ENCODE measurements at places on chromosomes 2 and 18.

DNA sequence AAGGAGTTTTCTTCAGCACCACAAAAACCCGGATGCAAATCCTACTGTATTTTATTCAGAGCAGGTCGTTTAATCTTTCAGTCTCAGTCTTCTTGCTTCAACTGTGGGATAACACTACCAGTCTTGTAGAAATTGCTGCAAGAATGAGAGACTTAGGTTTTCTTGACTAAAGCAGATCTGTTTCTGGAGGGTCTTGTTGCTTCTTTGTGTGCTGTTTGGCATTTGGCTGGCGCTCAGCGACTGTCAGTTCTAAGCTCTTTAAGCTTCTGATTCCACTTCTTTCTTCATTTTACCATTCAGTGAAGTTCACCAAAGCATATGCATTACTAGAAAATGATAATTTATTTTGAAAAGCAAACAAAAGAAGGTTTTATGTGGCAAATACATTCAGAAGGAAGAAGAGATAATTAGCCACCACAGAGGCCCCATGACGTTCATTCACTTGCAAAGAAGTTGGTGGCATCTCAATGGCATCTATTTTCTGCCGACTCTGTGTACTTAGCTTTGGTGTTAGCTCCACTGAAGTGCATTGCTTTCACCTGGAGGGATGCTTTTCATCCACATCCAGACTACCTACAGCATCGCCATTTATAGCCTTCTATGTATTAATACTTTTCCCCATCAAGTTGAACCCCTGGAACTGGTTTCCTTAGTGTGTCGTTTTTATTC, 53.7 kb downstream of the TRIB2 start:
- no peak for DNase-seq

GRCh38 chr18:11526675-11527074, 82.7 kb upstream of the SLC35G4 start:
- no peak for DNase-seq

DNA sequence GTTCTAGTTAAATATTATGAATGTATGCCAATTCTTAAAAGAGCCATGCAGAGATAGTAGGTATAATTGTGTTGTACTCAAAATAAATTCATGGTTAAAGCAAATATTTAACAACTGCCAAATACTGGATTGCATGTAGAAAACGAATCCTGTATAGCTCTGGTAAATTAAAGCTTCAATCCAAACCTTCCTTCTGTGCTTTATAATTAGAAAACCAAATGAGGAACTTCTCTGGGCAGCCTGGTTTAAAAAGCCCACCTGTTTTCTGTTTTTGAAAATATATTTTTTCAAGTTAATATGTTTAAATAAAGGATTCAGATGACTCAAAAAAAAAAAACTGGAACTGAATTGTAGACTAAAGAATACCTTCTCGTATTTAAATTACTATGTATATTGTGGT, 48.3 kb upstream of the ITGA4 start:
- DNase-seq, result no peak

GRCh38 chr2:175147186-175147585, 20.8 kb downstream of the ATF2 start:
- DNase-seq, result no peak

DNA sequence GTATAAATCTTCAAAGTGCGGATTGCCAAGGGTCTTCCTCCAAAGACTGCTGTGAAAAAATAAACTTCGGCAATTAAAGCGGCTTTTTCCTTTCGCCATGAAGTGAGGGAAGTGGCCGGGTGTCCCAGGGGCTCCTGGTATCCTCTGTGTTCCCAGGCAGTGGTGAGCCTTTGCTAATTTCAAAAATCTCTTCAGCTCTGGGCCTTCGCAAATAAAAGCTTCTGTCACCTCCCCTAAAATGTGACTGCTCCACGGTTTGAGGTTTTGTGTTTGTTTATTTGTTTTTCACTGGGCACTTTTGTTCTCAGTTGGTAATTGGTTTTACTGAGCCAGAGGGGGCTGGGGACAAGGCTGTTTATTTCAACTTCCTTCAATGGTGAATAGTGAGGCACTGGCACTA, 270.1 kb upstream of the POU3F3 start:
- DNase-seq, result no peak

DNA sequence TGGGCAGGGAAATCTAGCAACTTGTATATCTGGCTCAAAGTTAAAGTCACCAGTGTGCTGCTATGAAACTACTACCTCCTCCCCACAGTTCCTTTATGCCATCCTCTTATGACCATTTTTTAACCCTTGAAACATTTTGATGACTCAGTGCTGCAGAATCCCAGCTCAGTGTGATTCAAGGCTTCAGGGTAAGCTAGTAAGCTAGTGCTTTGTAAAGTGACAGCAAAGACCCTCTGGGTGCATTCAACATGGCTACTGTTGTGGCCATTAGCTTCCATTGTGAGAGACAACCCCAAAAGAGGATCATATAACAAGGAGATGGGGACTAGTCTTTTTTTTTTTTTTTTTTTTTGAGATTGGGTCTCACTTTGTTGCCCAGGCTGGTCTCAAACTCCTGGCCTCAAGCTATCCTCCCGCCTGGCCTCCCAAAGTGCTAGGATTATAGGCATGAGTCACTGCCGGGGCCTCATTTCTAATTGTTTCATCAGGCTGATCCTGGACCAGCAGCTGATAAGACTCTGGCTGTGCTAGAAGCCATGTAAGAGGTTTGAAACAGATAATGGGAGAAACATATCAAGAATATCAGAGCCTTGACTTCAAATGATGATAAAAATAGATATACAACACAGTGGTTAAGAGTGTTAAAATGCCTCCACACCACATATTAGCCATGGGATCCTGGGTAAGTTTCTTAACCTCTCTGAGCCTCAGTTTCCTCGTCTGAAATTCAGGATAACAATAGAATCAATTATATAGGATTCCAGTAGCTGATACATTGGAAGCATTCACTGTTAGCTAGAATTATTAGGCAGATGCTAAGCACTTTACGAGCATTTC, 65.7 kb upstream of the RTN4 start:
- no peak for DNase-seq

DNA sequence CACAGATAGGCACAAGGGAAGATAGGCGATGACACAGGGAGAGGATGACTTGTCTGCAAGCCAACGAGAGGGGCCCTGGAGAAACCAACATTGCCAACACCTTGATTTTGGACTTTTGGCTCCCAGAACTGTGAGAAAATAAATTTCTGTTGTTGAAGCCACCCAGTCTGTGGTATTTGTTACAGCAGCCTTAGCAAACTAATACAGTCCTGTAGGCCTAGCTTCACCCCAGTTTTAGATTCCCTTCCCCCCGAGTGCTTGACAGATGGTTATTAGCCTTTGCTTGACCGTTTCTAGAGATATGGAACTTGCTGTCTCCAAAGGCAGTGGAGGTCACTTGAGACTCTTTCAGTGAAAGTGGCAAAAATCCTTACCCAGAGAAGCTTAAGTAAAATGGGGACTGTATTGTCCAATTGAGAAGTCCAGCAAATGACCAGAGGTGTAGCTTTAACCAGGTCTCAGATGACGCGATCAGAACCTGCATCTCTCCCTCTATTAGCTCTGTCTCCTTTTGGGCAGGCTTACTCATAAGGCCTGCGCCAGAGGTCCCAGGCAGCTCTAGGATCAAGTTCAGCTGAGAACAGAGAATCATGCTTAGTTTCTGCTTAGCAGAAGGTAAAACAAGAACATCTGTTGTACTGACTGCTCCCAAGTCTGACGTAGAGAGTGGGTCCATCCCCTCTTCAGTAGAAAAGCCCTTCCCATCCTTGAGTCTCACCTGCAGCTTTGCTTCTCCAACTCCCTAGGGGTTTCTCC, 50.4 kb downstream of the MFSD6 start:
- no peak for DNase-seq

DNA sequence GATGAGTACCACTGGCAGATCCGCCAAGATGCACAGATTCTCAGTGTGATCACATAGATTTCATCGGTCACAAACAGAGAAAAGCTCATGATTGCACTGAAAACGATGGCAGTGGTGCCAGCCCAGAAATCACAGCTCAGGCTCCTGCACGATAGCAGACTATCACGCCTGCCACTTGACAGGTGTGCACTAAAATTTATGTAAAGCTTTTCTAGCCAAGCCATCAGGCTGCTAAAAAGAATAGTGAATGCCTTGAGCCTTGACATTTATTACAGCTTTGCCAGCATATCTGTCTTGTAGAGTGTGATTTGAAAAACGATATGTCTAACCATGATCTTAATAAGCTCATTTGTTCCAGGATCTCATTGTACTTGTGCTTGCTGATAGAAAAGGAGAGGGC, 409.5 kb upstream of the CWC22 start:
- no peak for DNase-seq

DNA sequence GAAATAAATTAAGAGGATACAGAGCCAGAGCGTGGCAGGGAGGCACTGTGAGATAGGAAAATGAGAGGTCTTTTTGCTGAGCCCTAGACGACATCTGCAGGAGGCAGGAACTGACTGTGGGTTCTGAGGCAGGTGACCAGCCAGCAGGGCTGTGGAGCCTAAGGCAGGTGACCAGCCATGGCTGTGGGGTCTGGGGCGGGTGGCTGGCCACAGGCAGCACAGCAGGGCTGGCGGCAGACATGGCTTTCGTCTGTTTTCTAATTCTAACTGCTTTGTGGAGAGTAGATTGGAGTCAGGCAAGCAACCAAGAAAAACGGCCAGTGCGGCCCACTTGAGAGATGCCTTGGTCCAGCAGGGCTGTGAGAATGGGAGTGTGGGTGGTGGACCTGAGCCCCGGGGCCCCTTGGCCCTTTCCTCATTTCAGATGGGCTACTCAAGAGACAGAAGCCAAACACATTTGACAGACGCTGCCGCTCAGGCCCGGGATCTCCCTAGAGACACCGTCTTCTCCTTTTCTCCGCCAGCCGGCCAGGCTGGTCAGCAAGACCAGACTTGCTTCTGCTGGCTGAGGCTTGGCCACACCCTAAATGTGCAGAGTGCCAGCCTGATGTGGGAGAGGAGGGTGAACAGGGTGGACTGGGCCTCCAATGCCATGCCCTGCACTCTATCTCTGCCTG, 19.7 kb upstream of the GNAL start:
- DNase-seq, result no peak

GRCh38 chr2:202442882-202443281, 66.8 kb downstream of the BMPR2 start:
- no peak for DNase-seq

DNA sequence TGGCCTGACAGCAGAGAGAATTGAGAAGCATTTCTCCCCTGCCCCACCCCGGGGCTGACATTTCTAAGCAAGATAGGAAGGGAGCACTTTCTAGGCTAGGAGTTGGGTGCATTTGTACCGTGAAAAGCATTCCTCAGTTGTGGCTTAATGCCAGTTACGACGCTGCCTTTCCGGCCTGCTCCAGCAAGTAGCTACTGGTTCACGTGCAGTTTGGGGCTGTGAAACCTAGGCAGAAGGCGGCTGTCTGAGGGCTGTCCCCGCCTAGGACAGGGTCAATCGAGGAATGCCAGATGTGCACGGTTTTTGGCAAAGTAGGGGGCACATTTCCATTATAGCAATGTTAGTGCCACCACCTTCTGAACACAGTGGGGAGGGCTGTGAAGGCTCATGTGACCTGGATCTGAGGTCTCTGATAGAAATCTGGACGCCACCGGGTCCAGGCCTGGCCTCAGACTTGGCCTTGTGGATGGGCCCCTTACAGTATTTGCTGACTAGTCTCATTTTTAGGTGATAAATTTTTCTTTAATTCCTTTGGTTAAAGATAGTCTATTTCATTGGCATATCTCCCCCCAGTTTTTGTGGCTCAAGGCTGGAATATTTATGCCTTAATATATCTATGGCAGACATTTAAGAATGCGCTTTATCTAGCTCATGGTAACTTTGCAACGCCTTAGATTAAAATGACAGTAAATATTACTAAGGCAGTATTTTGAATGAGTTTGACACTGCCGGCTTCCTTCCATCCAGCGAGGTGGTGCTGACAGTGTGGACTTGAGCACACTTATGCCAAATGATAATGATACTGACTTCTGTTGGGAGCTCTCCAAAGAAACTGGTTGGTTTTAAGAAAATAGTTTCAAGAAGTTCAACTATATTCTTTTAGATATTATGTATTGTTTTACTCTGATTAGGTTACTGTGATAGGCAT, 78.7 kb downstream of the LPIN1 start:
- no peak for DNase-seq

DNA sequence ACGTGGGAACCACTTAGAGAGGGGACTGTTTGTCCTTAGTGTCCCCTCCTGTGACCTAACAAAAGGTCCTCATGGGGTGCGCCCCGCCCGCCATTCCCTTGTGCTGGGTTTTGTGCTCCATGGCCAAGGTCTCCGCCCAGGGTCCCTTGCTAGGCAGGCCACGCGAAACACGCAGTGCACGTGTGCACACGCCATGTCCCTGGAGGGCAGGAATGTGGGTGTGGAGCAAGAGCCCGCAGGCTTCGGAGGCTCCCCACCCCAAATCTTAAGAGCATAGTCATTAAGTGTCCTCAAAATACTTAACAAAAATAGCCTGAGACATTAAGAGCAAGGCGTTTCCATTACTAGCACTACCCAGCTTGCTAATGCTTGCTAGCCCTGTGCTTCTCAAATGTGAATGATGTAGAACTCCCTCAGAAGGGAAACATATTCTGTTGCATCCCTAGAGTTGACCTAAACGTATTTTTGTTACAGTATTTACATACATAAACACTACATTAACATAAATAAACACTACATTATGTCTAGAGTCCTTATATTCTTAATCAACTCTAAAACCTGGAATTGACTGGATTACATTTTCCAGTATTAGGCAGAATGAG, 117.6 kb upstream of the APCDD1 start:
- DNase-seq, result no peak

DNA sequence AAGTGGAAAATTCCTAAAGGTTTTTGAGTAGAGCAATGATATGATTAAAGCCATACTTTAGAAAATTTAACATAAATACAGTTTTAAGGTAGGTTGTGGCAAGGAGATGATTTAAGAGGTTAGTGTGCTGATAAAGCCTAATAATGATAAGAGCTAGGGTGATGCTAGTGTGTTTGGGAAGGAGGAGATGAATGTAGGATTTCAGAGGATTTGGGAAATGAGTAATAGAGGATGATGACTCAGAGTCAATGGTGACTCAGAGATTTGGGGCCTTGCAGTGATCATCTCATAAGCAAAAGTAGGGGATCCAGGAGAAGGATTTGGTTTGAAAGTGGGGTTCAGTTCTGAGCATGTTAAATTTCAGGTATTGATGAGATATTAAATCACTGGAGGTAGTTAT, 23.3 kb downstream of the STAMBP start:
- no peak for DNase-seq

- no peak for DNase-seq
These were observed 124.9 kb downstream of the TNS1 start for GRCh38 chr2:217877866-217878265.

- no peak for DNase-seq
These were observed 234.9 kb downstream of the SOCS6 start for GRCh38 chr18:70523792-70524182.

GRCh38 chr18:7585276-7585670, 18.2 kb downstream of the PTPRM start:
- DNase-seq, result no peak

GRCh38 chr18:79540161-79540903, 139.3 kb upstream of the CTDP1 start:
- DNase-seq, result peak; percentile 57

All from left forelimb (tissue), 1 donor.